Activated T-cell treated with anti-CD3 and anti-CD28 coated beads, Interleukin-2, amount 50 U/mL, for 4 hours (primary cell): ENCODE measurements at places on chromosomes 5 and 9.

- no peak for DNase-seq
These were observed 145.8 kb downstream of the ZDHHC21 start for GRCh38 chr9:14547245-14548060.

DNA sequence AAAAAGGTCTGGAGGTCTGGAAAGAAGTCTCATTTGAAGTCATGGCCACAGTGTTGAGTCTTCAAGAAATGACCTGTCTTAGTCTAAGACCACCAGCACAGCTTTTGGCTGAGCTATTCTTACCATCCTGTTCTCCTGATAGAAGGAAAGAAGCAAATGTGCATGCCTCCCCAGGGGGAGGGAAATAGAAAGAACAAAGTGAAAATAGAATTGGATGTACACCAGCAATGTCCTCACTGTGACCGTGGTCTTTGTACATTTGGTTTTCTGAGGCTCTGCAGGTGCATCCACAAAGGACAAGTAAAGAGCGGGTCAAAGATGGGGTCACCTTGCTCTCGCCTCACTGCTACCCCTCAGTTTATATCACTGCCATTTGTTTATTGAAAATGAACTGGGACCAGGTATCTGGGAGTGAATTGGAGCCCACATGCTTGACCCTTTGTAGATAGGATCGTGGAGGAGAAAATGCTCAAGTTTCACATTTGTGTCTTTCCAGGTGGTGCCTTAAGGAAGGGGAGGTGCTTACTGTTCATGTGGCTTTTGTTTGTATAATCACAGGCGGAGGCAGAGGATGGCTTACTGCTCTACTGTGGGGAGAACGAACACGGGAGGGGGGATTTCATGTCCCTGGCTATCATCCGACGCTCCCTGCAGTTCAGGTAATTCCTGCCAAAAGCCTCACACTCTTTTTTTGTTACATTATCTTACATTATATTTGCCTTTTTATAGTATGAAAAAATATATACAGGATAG lies 147.8 kb downstream of the LIFR start:
- no peak for DNase-seq

DNA sequence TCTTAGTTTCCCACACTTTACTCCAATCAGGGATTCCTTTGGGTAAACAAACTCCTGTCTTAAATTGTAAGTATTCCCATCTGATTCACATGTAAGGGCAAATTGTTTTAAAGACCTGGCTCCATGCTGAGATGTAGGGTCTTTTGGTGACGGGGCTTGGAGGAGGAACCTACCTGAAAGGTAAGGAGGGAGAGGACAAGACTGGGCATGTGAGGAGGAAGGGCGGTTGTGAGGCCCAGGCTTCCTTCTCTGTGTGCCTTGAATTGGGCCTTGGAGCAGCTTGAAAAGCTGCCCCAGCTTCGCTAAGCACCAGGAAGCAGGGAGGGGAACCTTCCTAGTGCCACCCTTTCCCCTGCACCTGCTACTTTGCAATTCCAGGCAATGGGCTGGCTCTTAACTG lies 86.8 kb downstream of the C9orf152 start:
- no peak for DNase-seq

GRCh38 chr5:128380337-128380736 lies 157.7 kb downstream of the FBN2 start:
- no peak for DNase-seq

- DNase-seq: no peak
These were observed 470.6 kb downstream of the PRDM9 start for GRCh38 chr5:23977997-23978396.

DNA sequence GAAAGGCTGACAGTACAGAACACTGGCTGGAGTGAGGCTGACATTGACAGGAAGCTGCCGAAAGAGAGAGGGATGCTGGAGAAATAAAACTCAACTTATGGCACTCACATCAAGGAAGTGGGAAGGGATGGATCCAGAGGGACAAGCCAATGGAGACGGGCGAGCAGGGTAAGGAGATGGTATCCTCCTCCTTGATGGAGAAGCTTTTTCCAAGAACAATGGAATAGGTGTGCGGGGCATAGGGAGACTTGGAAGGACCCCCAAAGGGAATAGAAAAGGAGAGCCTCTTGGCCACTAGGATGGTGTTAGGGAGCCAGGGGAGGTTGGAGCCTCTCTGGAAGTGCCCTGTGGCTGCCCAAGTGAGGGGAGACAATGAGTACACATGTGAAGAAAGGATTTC lies 58.4 kb upstream of the GRHPR start:
- DNase-seq: no peak

GRCh38 chr5:117623042-117623805 lies 1048.6 kb upstream of the SEMA6A start:
- no peak for DNase-seq

GRCh38 chr5:88778736-88779135 lies 104.2 kb downstream of the MEF2C start:
- no peak for DNase-seq

DNA sequence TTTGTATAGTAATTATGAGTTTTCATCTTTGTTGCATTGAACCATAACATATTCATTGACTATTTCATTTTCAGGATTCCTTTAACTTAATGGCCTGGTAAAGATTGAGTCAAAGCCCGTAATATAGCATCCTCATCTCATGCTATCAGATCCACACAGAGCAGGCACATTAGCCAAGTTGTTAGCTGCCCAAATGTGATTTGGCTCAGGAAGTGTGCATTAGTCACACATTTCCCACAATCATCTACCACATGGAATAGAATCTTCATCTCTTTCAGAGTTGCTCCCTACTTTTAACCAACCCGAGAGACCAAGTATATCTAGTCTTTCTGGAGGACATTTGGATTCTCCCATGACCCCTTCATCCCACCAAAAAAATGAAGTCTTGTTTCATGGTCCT lies 481.0 kb upstream of the PTGER4 start:
- no peak for DNase-seq

- no peak for DNase-seq
These were observed 250.5 kb downstream of the BNC2 start for GRCh38 chr9:16619914-16620520.

DNA sequence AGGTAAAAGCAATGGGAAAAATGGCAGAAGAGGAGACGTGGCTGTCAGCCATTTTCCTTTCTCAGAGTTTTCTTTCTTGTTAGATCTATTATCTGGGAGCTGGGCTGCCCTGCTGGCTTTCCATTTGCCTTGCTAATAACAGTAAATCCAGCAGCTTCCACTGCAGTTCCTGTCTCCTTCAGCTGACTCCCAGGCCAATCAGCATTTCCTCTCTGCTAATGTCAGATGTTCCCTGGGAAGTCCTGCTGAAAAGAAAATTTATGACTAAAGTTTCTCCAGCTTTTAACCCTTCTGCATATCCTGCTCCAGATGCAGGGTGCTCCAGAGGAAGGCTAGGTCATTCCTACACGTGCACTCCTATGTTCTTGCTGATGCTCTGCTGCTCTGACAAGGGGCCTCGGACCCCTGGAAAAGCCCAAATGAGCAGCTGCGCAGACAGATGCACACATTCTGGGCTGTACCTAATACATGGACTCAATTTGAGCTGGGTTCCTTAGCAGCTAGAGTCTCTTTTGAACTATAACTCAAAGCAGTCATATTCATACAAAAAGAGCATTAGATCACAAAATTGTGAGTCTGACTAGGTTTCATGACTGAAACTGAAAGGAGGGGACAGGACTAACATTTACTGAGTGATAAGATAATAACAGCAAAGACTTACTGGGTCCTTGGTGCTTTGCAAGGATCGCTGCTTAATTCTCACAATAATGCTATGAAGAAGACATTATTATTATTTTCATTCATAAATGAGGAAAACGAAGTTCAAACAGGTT lies 182.2 kb downstream of the MAPKAP1 start:
- DNase-seq: no peak

DNA sequence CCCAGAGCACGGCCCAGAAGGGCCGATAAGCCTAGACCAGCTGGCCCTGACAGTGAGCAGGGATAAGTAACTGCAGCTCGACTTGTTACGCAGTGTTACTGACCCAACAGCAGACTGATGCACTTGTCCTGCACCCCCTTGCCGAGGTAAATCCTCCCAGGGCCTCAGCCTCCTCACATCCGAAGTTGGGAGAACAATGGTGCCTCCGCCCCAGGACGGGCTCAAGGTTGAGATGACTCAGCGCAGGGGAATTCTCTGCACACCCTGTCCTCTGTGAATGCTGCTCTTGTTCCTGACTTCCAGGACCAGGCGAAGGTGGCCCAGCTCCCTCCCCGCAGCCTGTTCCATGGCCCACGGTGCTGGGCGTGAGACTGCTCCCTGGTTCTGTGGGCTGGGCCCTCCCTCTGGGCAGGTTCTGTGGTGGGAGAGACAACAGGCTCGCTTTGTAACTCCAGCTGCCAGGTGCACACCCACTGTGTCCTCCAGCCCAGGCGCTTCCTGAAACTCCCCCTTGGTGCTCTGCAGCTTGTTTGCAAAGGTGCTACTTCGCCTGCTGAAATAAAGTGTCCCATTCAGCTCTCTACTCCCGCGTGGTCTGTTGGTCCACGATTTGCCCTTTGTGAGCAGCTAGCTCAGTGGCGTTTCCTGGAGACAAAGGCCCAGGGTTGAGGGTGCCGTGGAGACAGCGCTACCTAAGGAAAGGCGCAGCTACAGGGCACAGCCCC lies 40.1 kb upstream of the SLC6A19 start:
- DNase-seq: no peak

DNA sequence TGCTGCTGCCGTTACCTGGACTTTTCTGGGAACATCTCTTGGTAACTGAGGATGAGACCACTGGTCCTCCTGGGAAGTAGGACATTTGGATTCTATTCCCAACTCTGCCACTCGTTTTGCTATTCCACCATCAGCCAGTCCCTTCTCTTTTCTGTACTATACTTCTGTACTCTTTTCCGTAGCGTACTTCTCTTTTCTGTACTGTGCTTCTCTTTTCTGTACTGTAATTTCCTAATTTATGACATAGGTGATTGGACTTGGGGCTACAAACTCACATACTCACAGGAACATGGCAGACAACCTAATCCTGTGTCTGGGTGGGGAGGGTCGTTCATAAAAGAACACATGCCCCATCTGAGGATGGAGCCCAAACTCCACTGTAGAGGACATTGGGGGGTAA lies 335.3 kb upstream of the PANK3 start:
- DNase-seq: no peak

DNA sequence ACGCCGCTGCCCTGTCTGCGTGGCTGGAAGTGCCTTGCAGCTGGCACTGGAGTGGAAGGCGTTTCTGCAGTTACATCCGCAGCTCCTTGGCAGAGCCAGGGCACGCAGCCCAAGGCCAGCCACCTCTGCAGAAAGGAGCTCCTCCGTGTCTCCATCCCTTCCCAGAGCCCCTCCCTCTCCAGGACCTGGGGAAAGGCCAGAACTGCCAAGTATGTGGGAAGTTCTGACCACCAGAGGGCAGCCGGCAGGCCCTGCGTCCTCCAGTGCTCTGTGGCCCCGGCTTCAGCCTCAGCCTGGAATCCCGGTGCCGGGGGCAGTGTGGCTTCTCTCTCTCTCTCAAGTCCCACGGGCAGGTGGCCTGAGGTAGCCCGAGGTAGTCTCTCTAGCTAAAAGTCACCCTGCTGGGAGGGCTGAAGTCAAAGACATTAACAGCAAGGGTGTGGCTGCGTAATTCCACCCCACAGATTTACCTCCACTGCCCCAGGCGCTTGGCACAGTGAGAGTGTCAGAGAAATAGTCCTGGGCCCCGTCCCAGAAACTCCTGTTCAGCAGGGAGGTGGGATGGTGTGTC lies 101.7 kb upstream of the FCN2 start:
- no peak for DNase-seq

- DNase-seq: no peak
These were observed 148.4 kb upstream of the NFIL3 start for GRCh38 chr9:91572044-91572443.

DNA sequence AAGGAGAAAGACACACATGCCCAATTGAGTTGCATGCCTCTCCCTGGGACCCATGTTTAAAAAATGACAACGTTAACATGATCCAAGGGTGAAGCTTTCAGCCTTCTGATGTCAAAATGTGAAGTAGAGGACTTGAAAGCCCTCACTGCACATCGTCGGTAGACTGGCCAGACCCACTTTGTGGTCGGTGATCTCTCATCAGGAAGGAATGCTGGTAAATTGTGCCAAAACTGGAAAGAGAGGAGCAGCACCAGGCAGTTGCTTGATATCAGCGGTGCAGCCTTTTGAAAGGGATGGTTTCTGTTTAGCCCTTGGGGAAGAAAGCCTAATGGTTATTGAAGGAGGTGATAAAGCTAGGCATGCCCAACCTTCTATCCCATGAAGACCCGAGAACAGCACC lies 125.3 kb upstream of the MARCHF11 start:
- no peak for DNase-seq

DNA sequence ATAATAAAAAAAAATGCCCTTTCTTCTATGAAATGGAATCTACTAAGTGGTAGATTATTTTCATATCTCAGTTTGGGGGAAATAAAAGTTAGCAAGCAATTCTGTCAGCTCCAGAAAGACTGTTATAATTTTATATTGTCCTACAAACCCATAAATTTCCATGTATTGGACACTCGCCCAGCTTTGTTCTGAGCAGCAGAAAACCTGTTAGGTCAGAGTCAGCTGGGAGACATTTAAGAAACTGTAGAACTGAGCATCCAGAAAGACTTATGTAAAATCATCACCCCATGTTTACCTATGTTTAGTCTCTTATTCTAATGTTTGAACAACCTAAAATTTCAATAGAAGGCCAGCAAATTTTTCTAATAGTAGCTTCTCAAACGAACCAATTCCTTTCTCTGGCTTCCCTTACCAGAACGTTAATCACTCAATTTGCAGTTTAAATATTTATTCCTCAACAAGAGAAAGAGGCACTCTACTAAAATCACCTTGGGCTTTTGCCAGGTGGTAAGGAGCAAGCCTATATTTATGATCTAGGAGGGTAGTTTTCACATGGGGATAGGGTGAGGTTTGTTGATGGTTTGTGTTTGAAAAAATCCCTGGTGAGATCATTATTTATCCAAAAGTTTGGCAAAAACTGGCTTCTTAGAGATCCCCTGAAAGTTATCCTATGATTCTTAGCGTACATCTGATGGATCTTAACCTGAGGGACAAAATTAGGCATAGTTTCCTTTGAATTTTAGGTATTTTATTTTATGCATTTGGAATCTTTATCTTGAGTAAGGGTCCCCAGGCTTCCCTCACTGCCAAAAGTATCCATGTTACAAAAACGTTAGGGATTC lies 34.4 kb downstream of the MACROH2A1 start:
- DNase-seq: no peak

GRCh38 chr5:114859438-114859735 lies 310.3 kb downstream of the TRIM36 start:
- no peak for DNase-seq
